Stimulated activated CD4-positive, alpha-beta T cell treated with anti-CD3 and anti-CD28 coated beads, Interleukin-12 subunit alpha, Interleukin-12 subunit beta, amount 100 ng/mL, for 24 hours (primary cell): ENCODE measurements at places on chromosomes 12 and 14.

DNA sequence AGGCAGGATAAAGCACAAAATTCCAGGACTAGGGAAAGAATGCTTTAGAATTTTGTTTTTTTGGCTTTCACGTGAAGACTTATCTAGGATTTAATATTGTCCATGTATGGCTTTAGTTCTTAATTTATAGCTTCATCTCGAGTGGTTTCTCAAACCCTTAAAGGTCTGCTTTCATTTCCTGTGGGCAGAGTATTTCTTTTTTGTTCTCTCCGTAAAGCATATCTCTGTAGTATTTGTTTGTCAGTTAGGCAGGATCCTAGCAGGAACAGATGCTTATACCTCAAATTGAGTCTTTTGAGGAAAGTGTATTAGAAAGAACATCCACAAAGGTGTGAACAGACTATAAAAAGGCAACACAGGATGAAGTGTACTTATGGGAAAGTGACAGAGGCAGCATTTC lies 697.1 kb upstream of the SEL1L start:
- no peak for DNase-seq

DNA sequence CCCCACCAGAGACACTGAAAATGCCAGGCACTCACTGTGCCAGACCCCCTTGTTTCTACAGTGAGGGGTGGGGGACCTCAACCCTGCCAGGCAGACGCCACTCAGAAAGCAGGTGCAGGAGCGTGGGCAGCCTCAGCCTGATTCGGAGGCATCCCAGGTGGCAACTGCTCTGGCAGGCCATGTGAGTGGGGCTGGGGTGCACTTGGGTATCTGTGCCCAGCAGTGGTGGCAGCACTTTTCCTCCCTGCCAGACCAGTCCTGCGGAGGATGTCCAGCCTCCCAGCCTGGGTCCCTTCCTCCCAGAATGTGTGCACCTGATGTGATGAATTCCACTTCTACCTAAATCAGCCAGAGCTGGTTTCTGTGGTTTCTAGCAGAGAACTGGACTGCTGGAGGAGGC lies 13.4 kb upstream of the TTC7B start:
- no peak for DNase-seq

GRCh38 chr12:50222275-50222783 lies 55.2 kb upstream of the CERS5 start:
- no peak for DNase-seq

DNA sequence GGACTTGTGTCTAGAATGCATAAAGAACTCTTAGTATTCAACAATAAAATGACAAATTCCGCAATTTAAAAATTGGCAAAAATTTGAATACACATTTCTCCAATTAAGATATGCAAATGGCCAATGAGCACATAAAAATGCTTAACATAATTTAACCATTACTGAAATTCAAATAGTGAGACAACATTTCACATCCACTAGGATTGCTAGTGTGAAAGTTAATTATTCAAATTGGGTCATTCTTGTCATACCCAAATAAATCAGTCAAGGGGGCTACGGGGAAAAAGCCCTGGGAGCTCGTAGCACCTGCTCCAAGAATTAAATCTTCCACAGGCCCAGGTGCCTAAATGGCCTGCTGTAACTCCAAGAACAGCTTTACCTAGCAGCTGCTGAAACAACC lies 25.0 kb upstream of the C14orf132 start:
- no peak for DNase-seq

DNA sequence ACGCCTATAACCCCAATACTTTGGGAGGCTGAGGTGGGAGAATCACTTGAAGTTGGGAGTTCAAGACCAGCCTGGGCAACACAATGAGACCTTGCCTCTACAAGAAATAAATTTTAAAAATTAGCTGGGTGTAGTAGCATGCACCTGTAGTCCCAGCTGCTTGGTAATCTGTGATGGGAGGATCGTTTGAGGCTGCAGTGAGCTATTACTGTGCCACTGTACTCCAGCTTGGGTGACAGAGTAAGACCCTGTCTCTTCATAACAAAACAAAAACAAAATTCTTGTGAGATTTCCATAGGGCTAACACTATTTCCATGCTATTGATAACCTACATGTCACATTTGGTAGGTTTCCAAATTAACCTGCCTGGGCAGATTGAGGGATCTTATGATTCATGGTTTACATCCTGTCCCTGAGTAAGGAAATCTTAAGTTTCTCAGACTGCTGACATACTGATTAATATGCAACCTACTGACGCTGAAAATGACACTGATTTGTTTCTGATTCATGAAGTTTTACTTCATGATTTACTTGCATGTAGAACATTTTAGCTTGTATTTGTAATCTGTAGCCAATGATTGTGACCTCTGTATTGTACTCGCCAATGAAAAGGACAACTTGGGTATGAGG lies 15.9 kb downstream of the ATP6V1D start:
- no peak for DNase-seq

DNA sequence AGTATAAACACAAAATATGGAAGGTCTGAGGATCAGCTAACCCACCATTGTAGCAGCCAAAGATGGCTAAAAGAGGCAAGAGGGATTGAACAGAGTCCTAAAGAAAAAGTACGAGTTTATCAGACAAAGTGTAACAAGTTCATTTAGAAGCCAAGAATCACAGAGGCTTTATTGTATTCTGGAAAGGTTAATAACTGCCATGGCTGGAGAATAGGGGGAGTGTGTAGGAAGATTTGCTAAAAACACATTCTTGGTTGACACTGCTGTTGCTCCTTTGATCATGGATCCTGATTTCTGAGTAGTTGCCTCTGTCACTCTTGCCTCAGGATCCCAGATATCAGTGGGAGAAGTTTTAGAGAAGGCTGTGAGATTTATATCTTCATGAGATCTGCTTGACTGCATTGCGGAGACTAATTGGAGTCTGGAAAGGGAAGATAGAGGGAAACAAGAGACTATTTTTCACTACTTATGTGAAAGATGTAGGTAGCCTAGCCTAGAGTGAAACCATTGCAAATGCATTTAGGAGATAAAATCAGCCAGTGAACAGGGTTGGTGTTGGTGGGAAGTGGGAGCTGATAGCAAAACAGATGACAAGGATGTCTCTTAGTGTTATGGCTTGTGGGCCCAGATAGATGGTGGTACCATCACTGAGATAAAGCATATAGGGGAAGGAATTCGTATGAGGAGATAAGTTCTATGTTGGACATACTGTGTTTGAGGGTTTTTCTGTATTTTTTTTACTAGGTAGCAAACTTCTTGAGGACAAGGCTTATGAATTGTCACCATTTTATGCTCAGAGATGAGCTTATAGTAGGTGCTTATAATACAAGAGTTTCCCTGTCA lies 402.9 kb upstream of the PDE3A start:
- no peak for DNase-seq

DNA sequence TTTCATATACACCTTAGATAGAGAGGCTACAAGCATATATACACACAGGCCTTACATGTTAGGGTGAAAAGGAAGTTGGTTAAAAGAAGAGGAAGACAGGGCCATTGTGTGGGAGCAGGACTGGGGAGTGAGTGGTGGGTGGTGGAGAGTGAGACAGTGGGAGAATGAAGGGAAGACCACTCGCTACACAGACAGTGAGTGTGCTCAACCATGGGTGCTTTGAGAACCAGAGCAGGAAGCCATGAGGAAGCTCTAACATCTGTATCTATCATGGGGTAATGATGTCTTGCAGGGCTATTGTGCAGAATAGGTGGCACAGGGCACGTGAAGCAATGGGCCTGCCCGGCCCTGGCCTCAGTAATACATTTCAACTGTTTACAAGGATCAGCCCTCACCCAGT lies 11.4 kb upstream of the KRT74 start:
- DNase-seq: no peak

DNA sequence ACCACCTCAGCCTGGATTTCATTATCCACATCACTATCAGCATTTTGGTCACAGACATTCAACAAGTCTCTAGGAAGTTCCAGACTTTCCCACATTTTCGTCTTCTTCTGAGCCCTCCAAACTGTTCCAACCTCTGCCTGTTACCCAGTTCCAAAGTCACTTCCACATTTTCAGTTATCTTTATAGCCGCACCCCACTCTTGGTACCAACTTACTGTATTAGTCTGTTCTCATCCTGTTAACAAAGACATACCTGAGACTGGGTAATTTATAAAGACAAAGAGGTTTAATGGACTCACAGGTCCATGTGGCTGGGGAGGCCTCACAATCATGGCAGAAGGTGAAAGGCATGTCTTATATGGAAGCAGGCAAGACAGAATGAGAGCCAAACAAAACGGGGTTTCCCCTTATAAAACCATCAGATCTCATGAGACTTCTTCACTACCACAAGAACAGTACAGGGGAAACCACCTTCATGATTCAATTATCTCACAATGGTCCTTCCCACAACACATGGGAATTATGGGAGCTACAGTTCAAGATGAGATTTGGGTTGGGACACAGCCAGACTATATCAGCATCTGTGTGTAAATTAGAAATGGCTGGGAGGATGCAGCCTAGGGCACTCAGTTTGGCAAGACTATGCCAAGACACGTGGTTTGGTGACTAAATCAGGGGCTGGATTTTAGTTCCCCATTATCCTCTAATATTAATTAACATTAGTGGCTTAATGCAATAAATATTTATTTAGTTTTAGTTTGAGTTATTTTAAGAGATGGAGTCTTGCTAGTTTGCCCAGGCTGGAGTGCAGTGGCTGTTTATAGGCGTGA lies 16.2 kb upstream of the FUT8 start:
- DNase-seq: no peak

DNA sequence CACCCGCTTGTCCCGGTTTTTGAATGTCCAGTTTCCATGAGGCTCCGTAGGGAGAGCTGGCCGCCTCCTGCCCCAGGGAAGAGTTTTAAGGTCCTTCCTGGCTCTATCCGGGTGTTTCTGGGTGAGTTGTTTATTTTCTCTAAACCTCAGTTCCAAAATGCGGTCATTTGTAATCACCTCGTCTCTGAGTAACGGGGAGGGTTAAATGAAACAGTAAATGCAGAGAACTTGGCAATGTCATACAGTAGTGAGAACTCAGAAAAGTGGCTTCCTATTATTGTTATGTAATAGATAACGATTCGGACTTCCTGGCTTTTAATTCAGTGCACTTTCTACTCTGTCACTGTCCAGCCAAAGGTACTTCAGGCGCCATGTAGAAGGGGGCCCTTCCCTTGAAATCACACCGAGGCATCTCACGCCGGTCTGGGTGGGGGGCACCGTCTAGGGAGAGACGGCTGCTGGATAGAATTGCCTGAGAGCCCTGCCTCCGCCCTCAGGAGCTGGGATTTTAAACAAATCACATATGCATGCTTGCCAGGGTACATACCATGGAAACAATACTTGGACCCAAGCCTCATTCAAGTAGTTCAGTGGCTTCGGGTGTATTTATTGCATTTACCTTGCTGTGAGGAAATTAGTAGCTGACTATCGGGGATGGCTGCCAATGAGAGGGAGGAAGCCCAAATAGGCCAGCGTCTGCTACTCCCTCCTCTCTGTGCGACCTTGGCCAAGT lies 26.4 kb downstream of the NOS1 start:
- DNase-seq: no peak

GRCh38 chr12:27968972-27969623 lies 3.4 kb downstream of the PTHLH start:
- no peak for DNase-seq

- DNase-seq: no peak
Measured at GRCh38 chr14:44981198-44981597, 19.2 kb downstream of the TOGARAM1 start.

- no peak for DNase-seq
Measured at GRCh38 chr12:22409377-22410164, 75.1 kb upstream of the ST8SIA1 start.

DNA sequence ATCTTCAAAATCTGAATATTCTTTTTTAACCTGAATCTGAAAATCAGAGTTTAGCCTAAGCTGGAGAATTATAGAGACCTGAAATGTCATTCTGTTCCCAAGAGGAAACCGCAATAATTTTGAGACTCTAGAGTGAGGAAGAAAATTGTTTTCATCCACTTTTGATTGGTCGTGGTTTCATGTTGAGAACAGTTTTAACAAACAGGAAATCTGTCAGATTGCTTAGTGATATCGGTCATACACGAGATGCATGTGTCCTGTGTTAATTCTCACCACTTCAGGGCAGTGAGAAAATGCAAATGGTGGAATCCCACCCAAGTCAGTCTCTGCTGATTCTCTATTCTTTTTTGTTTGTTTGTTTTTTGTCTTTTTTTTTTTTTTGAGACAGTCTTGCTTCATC lies 1498.5 kb upstream of the TMEM132C start:
- no peak for DNase-seq

- no peak for DNase-seq
Measured at GRCh38 chr14:91390165-91390778, 27.3 kb downstream of the CCDC88C start.

DNA sequence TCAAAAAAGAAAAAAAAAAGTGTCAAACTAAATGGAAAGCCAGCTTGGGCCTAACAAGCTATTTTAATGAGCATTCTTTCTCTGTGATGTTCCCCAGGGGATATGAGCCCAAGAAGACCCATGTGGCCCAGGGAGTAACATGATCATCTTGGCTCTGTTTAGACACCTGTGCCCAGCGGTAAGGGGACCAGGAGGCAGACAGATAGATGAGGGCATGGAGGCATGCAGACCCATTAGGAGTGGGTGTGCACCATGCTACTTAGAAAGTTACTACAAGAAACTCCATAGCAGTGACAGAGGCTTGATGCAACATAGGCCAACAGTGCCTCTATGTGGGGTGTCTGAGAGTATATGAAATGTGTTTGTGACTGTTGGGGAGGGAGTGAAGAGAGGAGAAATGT lies 3.1 kb upstream of the CREBL2 start:
- no peak for DNase-seq

DNA sequence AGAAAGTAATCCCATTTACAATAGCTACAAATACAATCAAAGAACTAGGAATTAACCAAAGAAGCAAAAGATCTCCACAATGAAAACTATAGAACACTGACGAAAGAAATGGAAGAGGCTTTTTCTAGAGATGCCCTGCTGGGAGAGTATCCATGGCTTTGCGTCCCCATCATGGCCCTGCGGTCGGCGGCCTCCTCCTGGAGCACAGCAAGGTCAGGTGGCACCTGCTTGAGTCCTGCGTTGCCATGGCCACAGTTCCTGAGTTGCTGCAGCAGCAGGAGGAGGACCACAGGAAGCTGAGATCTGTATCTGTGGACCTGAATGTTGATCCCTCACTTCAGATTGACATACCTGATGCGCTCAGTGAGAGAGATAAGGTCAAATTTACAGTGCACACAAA lies 143.5 kb downstream of the SLC5A8 start:
- DNase-seq: no peak

DNA sequence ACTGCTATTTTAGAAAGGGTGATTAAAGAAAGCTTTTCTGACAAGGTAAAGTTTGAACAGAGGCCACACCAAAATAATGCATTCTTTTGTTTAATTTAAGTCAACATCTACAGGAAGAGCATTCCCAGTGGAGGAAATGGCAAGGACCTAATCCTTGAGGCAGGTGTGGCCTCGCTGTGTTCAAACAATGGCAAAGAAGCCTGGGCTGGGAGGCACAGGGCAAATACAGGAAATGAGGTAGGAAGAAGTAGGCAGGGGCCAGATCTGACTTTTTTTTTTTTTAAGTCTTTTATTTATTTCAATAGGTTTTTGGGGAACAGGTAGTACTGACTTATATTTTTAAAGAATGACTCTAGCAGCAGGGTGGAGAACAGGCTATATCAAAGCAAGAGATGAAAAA lies 53.5 kb downstream of the ARMH4 start:
- DNase-seq: no peak
